ENCODE measurements at places on chromosomes 6 and 20.

GRCh38 chr20:34322267-34323105 is 19.3 kb upstream of the AHCY start:
- DNase-seq = no peak

- DNase-seq = no peak
Observed at GRCh38 chr6:40950986-40951698, 87.9 kb downstream of the UNC5CL start.

DNA sequence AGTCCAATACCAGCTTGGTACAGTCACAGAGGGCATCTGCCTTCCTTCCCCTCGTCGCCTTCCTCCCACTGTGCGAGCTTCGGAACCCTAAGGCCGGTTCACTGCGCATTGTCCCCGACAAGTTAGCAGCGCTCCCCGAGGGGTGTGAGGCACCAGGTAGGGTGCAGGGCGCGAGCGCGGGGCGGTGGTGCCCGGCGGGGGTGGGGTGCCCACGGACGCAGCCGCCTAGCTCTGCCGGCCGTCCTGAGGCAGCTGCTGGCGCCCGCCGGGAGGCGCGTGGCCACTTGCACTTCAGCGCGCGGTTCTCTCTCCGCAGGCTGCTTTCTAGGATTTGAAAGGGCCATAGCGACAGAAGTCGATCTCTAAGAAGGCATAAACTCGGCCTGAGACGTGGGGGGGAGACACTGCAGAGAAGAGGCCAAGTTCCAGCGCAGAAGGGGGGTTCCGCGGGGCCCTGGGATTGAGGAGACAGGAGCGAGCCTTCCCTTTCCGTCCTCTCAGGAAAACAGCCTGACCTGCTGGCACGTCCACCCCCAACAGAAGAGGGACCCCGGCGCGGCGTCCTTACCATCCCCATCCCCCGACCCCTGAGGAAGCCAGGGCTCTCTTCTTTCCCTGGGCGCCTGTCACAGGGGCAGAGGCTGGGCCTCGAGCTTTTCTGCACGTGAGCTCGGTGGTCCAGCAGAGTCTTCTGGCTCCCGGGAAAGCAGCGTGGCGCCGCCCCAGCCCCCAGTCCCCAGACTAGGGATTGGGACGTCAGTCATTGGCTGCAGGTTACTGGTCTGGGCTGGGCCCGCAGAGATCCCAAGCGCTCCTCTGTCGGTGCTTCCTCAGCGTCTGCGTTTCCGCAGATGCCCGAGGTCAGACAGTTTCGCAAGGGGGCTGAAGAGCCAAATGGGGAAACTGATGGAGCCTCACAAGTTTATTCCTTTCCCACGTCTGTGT is 15.6 kb upstream of the PRDM13 start:
- DNase-seq = no peak

GRCh38 chr6:13500264-13500663 is 12.9 kb upstream of the GFOD1 start:
- no peak for DNase-seq

Data from AML-193 (cell line).